HuH-7 (cell line): ENCODE measurements at places on chromosomes 12 and 14.

DNA sequence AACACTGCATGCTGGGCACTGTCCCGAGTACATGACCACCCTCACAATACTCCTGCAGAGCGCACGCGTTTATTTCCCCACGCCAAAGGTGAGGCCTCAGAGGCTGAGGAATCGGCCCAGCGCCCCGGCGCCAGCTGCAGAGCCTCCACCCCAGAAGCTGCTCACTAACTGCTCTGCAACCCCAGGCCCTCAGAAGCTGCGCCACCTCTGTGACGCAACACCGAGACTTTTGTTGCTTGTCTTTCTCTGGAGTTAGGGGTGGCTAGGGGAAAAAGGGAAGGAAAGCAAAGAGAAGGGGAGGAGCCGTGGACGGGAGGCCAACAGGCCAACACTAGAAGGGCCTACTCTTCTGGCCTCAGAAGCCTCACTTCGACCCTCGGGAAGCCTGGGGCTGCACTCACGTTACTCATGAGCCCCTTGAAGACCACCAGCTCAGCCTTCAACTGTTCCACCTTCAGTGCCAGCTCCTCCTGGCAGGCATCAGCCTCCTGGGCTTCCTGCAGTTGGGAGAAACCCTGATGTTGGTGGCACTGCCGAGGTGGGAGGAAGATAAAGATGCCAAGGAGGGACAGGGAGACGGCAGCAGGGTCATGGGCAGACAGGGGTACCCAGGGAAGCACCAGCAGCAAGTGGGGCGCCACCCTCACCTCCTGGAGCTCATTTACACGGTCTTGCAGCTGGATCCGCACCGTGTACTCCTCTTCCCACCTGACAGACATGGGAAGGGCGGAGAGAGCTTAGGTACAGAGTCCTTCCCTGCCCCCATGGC lies 5.4 kb downstream of the IFFO1 start:
- no peak for DNase-seq

DNA sequence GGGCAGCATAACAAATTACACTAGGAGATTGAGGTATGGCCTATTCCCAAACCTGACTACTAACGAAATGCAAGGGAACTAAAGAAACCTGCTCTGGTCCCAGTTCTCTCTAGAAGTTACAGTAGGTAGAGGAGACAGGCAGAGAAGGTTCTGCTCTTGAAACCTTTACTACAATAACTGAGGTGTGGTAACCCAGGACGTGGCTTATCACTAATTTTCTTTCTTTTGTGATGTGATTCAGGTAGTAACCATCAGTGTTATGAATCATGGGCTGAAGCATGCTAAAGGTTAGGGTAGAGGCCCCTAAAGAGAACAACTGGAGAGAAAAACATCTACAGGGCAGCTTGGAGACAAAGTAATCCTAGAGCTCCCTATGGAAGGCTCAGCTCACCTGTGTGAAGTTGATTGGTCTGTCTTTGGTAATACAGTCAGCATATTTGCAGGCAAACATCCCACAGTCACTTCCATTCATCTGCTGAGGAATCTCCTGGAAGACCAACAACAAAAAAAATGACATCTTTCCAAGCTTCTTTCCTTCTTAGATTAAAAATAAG lies 41.8 kb upstream of the COL2A1 start:
- DNase-seq: no peak

GRCh38 chr14:77151918-77152588 lies 10.5 kb upstream of the ZDHHC22 start:
- DNase-seq: no peak

- peak; percentile 47 for DNase-seq
Observed at GRCh38 chr12:107917912-107918800, 143.7 kb downstream of the ASCL4 start.

DNA sequence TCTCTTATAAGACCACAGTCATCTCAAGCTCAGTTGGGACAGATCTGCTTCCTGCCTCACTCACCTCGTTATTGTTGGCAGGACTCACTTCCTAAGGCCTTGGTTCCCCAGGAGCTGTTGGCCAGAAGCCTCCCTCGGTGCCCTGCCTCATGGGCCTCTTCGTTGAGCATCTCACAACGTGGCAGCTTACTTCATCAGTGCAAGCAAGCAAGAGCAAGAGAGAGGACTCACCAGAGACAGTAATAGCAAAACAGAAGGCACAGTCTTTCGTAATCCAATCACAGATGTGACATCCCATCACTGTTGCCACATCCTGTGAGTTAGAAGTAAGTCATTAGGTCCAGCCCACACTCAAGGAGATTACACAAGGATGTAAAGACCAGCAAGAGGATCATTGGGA lies 5.1 kb upstream of the NUMB start:
- no peak for DNase-seq

GRCh38 chr12:130709971-130710732 lies 5.9 kb downstream of the RIMBP2 start:
- no peak for DNase-seq

DNA sequence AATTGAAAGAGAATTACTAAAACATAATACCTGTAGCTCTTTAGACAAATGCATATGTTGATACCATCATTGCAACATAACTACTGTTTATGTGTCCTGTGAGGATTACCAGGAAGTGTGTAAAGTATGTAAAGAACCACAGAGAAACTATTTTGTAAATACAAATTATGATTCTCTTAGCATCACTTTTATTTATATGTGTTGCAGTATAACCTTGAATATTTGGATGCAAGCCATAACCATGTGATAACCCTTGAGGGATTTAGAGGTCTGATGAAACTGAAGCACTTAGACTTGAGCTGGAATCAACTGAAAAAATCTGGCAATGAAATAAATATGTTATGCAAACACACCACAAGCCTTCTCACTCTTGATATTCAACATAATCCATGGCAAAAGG lies 77.5 kb downstream of the LRRC9 start:
- DNase-seq: no peak

DNA sequence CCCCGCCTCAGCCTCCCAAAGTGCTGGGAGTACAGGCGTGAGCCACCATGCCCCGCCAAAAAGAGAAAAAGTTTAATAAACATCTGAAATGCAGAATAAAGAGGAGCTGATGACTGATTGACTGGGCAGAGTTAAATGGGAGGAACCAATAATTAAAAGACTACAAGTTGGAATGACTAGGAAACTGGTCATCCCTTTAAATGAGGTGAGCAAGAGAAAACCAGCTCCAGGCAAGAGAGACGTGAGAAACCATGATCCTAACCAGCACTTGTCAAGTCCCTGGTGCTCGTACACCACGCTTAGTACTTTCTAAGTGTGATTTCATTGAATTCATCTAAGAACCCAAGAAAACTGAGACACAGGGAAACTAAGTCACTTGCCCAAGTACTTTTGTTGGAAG lies 47.9 kb downstream of the MAP1LC3B2 start:
- no peak for DNase-seq

DNA sequence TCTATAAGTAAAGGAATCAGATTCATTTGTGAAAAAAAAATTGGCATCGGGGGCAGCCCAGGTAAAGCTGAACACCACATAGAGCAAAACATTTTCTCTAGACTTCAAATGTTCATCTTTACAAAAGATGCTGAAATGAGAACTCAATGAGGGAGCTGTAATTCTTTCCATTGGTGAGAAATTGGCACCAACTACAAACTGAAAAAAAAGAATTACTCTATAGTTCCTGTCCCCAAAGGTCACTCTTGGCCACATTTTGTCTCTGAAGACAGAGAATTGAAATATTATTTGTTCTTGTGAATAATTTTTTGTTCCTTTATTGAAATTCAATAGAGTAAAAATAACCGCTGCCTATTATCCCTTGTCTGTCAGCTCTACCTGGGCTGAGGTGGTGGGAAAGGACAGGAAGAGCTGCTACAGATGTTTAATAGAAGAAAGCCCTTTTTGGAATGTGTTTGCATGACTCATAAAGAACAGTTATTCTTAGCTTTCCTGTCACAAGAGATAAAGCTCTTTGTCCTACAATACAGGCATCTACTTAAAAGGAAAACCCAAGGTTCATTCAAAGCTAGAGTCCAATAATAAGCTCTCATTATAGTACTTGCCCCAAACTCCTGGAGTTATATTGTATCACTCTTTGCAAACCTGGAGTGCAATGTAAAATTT lies 380.1 kb upstream of the KITLG start:
- DNase-seq: no peak

DNA sequence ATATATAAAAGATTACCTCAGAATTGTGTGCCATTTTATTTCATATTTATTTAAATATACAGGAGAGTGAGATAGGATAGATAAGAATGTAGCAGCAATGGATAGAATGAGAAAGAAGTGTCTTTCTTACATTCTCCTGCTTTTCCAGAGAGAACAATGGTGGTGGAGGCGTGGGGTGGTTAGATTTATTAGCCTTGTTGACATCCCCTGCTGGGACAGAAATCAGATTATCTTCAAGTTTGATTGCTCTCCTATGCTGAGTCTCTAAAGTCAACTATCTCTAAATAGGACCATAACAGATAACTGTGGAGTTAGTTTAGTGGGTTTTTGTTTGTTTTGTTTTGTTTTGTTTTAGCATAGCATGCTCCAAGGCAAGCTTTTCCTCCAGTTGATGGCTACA lies 397.6 kb downstream of the LRFN5 start:
- DNase-seq: no peak

DNA sequence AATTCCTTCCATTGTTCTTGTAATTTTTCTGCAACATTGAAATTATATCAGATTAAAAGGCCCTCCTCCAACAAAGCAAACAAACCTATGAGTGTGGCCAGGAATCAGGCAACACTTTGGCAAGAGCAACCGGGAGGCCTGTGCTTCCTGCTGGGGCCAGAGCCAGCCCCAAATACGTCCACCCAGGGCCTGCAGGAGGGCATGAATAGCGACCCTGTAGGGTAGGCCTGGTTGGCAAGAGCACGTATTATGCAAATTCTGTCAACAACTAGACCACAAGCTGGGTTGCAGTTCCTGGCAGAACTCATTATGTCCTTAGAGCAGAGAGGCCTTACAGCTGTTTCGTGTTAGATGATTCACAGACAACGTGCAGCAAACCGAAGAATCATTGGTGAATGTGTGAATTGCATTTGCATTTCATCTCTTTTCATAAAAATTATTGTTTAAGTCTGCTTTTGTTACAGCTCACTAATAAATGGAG lies 26.9 kb upstream of the LGALS3 start:
- DNase-seq: no peak

DNA sequence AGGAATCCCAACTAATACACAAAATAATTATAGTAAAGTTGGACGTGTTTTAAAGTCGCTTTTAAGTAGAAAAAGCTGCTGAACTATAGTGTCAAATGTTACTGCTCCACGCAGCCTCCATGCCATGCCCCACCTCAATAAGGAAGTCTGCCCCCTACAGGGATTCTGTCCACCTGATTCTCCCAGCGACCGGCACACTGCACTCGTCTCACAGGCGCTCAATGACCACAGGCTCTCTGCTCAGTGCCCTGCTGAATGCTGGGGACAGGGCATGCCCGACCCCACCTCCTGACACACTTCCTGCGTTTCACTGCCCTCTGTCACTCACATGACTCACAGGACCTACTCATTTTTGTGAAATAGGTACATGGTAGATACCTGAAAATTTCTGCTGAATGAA lies 48.9 kb downstream of the BDKRB1 start:
- no peak for DNase-seq

DNA sequence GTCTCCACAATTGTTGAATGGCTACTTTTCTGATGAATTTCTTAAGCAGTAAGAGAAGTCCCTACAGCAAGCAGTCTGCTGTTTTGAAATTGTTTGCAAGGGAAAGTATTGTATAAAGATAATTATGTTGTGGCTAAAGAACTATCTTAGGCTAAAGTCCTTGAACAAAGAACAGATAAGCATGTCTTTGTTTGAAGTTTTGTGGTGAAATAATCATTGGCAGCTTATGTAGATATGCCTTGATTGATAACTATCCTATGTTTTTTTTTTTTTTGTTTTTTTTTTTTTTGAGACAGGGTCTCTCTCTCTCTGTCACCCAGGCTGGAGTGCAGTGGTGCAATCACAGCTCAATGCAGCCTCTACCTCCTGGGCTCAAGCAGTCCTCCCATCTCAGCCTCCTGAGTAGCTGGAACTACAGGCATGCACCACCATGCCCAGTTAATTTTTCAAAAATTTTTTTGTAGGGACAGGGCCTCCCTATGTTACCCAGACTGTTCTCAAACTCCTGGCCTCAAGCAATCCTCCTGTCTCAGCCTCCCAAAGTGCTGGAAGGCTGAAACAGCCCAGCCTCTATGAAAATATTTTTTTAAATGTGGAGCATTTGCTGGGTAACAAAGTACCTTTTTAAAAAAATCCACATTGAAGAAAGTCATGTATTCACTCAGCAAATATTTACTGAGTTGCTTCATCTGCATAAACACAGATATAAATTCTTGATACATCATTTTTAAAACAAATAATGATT lies 80.8 kb downstream of the LLPH start:
- DNase-seq: no peak

GRCh38 chr12:104063712-104064030 lies 660 bp upstream of the HCFC2 start:
- DNase-seq: peak; percentile 18

DNA sequence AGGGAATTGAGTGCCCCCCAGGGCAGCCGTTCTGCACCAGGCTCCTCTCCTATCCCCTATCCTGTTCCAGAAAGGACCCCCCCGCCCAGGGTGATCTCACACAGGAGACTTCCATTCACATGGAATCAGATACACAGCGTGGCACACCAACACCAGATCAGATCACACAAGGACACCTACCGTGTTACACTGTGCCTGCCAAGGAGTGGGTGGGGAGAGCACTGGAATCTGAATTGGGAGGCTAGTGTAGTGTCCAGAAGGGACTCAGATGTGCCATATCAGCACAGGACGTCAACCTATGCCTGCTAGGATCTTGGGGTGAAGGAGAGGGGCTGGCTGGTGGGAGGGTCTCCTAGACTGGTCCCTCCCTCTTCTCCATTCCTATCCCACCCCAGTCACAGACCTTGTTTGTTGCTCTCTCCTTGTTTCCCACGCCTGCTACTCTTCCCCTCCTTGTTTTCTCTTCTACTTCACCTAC lies 2.3 kb downstream of the PTMS start:
- DNase-seq: no peak

DNA sequence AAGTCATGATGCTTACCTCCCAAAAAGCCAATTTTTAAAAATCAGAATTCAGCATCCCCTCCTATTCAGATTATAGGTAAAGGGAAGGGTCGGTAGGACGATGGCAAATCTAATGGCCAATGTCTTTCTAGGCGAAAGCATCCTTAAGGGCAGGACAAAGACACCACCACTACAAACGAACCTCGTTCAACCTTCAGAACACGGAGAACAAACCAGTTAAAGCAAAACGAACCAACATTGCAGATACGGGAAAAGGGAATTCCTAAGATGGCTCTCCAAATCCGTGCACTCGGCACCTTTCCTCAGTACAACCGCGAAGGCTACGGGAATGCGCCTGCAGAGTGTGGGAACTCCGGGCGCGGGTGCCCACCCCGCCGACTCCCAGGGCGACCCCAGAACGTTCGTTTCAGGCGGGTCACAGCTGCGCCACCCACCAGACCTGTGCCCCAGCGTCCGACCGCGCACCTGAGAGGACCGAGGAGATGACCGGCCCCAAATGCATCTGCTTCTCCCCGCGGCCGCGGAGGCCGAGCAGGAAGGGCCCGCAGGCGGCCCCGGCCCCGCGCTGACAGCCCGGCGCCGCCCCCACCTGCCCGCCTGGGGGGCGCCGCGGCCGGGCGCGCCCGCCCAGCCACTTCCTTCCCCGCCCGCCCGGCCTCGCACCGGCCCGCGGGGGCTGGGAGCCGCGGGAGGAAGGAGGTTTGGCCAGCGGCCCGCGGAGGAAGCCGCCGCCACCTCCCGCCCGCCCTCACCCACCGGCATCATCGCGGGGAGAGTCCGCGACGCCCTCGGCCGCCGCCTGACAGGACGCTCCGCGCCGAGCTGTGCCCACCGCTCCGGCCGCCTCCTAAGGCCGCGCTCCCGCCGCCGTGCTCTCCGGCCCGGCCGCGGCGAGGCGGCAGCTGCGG lies 578 bp downstream of the PPP1R13B start:
- no peak for DNase-seq

- no peak for DNase-seq
Observed at GRCh38 chr12:96698965-96699364, 208.1 kb upstream of the NEDD1 start.
